ENCODE measurements at places on chromosomes 16 and 17. TPM values are rescaled to one million over a fixed set of nuclear protein-coding genes. Genes with fewer than 3 reads are reported as not detected.

PARD6A gene
- 0.71 TPM for polyA plus RNA-seq

TENT4B gene
- polyA plus RNA-seq = 6.1 TPM

ARHGAP23 gene
- polyA plus RNA-seq = 32.7 TPM

IRX5 gene
- 1.3 TPM for polyA plus RNA-seq

CASKIN1 gene
- not detected for polyA plus RNA-seq

Measured in muscle of arm (tissue), 14 donors.